ENCODE measurements at places on chromosomes 6 and 20. TPM values are rescaled to one million over a fixed set of nuclear protein-coding genes. Genes with fewer than 3 reads are reported as not detected.

SLC29A1 gene
- 4.7 TPM for total RNA-seq

SNX3 gene
- 178 TPM for total RNA-seq

EYS gene
- not detected for total RNA-seq

FAM162B gene
- total RNA-seq = 0.32 TPM

MRPL18 gene
- 47.1 TPM for total RNA-seq

RBBP8NL gene
- total RNA-seq = not detected

PPP1R16B gene
- total RNA-seq = under 0.01 TPM

DLL1 gene
- under 0.01 TPM for total RNA-seq

WFDC11 gene
- not detected for total RNA-seq

PSORS1C2 gene
- total RNA-seq = not detected

IMPG1 gene
- not detected for total RNA-seq

GPX5 gene
- not detected for total RNA-seq

SLC26A8 gene
- not detected for total RNA-seq

MOG gene
- total RNA-seq = not detected

RAB44 gene
- under 0.01 TPM for total RNA-seq

RIMS1 gene
- total RNA-seq = 0.16 TPM

DSN1 gene
- 5.8 TPM for total RNA-seq

FAM83B gene
- 0.16 TPM for total RNA-seq

VSTM2L gene
- 0.32 TPM for total RNA-seq

ANGPT4 gene
- total RNA-seq = not detected

CCN5 gene
- total RNA-seq = 8.8 TPM

LST1 gene
- 0.09 TPM for total RNA-seq

Data from bronchial smooth muscle cell (primary cell).